Activated T-helper 1 cell treated with Interleukin-2 at 50 U/mL for 16 hours (primary cell): ENCODE measurements at places on chromosomes 2 and 18.

DNA sequence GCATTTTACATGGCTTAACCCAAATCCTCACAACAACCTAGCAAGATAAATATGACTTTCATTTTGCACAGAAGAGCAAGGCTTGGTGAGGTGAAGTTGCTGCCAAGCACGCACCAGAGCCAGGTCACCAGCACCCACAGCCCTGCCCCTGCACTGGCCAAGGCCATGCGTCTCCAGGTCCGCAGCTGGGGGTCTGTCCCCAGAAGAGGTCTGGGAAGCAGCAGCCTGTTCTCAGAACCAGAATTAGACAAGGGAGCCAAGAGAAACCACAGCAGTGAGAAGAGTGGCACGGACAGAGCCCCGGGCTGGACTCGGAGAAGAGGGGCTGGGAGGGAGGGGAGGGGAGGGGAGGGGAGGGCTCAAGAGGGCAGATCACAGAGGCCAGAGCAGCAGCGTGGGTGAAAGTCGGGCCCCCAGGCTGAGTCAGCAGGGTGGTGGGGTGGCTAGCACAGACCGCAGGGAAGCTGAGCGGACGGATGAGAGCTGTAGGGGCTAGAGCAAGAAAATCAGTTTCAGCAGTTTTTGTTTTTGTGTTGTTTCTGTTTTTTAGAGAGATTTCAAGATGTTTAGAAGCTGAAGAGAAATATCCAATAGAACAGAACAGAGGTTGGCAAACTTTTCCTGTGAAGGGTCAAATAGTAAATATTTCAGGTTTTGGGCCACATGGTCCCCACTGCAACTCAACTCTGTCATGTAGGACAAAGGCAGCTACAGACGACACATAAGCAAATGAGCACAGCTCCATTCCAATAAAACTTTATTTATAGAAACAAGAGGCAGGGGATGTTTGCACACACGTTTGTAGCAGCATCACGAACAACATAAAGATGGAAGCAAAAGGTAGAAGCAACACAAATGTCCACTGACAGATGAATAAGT, 7.4 kb upstream of the MTERF4 start:
- no peak for DNase-seq

- DNase-seq: no peak
Observed at GRCh38 chr2:145068509-145068908, 548.6 kb upstream of the ZEB2 start.

- no peak for DNase-seq
Observed at GRCh38 chr2:186717320-186718007, 23.6 kb downstream of the FAM171B start.

DNA sequence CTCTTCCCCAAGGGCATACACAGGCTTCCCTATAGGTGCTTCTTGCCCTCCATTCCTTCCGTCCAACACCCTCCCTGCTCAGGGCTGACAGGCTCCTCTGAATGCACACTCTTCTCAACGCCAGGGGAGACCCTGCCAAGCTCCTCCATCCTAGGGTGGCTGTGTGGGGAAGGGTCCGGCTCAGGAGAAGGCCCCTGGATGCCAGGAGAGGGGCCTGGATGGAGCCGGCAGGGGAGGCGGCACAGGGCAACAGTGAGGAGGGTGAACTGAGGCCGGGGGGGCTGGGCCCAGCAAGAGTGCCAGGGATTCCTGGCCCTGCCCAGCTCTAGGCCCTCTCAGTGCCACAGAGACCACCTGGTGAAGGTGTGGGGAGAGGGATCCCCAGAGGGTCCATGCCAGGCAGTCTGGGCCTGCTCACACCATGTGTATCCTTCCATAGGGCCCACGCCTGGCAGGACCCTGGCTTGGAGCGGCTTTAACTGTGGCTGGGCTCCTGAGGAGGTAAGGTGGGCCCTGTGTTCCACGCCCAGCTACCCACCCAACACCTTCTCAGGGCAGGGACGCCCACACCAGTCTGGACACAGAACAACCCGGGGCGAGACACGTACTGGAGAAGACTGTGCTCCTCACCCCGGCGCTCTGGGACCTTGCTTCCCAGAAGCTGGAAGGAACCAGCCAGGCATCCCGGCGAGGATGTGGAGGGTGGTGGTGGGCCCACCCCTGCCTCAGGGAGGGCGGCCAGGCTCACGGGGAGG, 26.6 kb downstream of the HS6ST1 start:
- no peak for DNase-seq

GRCh38 chr18:57727952-57728807, 74.9 kb downstream of the ATP8B1 start:
- DNase-seq: no peak

DNA sequence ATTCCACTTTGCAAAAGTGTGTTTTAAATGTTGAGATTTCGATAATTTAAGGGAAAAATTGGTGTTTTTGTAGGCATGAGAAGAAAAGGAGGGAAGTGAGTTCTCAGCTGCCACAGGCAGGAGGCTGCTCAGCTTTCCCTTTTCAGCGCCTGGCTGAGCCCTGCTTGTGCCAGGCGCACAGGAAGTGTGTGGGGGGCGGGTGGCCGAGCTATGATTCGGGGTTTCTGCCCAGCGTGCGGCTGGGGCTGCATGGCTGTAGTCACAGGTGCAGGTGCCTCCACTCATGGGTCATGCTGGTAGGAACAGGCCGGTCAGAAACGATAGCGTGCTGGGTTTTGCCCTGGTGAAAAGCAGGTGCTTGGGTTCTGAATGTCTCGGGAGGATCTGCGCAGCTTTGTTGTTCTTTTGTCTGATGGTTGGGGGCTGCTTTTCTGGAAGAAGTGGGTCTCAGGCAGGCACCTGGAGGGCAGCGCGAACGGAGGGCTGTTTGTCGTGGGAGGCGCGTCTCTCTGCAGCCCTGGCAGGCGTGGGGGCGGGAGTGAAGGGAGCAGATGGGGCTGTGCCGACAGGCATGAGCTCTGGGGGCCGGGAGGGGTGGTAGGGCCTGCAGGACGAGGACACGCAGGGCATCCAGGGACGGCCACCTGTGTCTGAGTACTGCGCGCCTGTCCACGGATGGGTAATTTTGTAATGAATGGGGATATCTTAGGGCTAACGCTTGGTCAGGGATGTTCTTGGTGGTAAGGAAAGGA, 2.1 kb downstream of the KCNG2 start:
- no peak for DNase-seq

GRCh38 chr2:8107621-8108378, 574.1 kb upstream of the ID2 start:
- no peak for DNase-seq

DNA sequence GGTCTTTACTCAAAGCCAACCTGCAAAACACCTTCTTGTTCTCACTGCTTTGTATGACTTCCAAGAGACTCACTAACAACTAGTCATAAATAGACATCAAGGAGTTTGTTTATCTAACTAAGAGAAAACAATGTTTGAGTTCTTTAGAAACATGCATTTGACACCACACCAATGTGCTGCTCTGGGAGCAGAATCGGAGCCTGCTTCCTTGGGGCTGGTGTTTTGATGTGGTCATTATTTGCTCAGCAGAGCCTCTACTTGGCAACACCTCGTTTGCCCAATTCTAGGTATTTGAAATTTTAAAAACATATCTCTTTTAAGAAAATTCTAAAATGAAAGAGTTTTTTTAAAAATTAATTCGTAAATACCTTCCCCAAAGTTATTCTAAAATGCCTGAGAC, 167.5 kb downstream of the BCL2 start:
- no peak for DNase-seq

DNA sequence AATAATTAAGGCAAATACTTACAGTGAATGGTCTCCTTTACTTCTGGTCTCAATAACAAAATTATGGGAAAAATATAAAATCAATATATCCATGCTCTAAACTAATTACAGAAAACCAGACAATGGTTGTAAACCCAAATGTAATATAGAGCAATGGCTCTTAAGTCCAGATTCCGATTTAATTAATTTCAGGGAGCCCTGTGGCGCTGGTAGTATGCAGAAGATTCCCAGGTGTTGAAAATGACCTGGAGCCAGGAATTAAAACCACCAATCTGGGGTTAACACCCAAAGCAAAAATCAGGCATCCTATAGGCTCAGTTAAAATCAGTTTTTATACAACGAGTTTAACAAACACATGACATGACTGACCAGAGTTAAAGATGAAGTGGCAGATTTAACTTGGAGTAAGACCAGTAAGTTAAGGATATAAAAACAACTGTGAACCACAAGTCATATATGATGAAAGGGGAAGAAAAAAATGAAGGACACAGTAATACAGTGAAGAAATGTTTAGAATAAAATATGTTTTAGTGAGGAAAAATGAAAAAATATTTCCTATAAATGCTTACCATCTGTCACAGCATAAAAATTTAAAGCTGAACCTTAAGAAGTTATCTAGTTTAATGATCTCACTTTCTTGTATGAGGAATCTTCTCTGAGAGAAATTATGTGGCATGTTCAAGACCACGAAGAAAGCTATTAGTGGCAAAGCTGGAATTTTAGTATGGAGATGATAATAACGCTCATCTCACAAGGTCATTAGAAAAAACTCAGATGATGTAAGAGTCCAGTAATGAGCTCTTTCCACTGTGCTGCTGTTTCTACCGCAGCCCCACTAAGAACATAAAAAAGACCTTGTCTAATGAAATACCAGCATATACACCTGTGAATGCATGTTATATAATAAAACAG, 45.8 kb upstream of the FLACC1 start:
- DNase-seq: no peak

- DNase-seq: no peak
Observed at GRCh38 chr2:176392249-176392648, 123.0 kb downstream of the MTX2 start.

GRCh38 chr18:56615738-56616520, 22.5 kb downstream of the TXNL1 start:
- no peak for DNase-seq

DNA sequence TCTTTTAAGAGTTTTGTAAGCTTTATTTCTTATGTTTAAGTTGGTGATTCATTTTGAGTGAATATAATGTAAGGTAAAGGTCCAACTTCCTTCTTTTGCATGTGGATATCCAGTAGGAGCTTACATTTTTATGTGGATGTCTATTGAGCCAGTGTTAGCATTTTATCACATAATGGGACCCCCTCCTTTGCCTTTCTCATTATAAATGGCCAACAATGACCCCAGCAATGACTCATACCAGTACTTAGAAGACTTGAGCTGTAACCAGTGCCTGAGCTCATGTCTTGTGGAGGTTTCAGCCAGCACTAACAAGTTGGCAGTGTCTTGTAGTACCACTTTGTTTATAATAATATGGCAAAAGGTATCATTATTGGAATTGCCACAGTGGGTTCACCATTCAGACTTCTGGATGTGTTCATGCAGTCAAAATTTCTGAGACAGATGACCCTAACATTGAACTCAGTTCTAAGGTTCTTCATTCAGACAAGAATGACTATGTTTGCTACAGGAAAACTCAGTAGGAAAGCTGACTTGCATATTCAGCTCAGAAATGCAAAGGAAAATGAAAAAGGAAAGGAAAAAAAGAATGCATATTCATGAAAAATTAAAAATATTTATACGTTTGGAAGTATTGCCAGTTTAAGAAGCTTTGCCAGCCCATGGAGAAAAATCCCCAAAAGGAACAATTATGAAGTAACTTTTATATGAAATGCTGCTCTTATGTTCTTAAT, 41.0 kb downstream of the CDKL4 start:
- DNase-seq: no peak

DNA sequence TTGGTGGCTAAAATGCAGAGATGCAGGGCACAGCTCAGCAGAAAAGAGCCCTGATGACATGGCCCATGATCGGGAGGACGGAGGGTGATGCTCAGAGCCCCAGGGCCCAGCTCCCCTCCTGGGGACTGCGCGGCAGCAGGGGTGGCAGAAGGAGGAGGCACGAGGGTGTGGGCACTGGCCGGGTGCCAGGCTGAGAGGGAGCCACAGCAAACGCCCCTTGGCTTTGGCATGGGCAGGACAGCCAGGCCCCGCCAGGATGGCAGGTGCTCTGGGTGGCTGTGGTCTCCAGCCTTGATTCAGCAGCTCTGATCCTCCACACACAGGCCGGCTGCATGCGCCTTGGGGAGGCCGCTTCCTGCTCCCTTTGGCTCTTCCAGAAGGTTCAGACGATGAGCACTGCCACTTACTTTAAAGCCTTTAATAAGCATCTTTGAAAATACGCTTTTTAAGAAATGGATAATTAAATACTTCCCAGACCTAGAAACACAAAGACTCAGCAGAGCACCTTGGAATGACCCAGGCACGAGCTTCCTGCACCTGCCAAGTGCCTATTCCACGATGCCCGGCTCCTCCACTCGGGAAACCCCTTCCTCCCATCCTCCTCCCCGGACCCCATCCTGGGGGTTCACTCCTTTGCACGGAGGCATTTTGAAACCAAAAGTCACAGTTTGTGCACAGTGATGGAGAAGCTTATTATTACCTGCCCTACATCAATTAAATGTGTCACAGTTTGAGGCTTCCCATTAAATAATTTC, 78.5 kb upstream of the SNTG2 start:
- no peak for DNase-seq

DNA sequence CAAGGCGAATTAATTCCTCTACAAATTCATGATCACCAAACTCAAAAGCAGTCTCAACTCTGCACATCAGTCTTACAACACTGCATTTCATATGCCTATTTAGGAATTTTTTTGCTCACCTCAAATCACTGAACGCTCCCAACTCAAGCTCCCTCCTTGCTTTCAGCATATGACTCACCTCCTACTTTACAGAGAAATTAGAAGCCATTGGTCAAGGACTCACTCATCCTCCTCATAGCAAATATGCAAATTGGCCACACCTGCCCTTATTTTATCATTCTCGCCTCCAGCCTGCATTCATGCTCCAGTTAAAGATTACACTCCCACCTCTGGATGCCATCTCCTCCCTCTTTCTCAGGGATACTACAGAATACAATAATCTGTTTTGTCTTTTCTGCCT, 148.8 kb downstream of the MBD2 start:
- DNase-seq: no peak

- no peak for DNase-seq
Observed at GRCh38 chr2:158965107-158965506, 3.3 kb upstream of the TANC1 start.

DNA sequence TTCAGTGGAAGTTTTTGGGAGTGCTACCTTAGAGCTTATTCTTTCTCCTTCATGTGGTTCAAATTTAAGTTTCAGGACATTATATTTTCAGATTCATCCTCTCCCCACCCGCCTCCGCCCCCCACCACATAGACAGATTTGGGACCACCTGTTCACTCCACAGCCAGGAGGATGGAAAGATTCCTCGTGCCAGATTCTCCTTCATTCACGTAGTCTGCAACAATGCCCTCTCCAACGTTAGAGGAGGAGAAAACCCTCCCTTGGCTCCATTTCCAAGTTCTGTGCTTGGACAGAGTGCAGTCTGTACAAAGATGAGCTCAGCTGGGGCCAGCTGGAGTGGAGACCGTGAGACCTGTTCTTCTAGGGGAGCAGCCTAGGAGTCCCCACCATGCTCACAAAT, 26.2 kb downstream of the POU3F3 start:
- DNase-seq: no peak

- no peak for DNase-seq
Observed at GRCh38 chr2:106921451-106921850, 35.5 kb upstream of the ST6GAL2 start.

GRCh38 chr2:239255218-239255617, 145.6 kb downstream of the HDAC4 start:
- DNase-seq: no peak

- no peak for DNase-seq
Observed at GRCh38 chr2:19488009-19488691, 129.7 kb upstream of the OSR1 start.

GRCh38 chr2:165898381-165898780, 55.2 kb downstream of the TTC21B start:
- no peak for DNase-seq
